ENCODE measurements at places on chromosomes 1 and 21.

- DNase-seq, result no peak
Measured at GRCh38 chr21:16378525-16378924, 648.7 kb downstream of the USP25 start.

DNA sequence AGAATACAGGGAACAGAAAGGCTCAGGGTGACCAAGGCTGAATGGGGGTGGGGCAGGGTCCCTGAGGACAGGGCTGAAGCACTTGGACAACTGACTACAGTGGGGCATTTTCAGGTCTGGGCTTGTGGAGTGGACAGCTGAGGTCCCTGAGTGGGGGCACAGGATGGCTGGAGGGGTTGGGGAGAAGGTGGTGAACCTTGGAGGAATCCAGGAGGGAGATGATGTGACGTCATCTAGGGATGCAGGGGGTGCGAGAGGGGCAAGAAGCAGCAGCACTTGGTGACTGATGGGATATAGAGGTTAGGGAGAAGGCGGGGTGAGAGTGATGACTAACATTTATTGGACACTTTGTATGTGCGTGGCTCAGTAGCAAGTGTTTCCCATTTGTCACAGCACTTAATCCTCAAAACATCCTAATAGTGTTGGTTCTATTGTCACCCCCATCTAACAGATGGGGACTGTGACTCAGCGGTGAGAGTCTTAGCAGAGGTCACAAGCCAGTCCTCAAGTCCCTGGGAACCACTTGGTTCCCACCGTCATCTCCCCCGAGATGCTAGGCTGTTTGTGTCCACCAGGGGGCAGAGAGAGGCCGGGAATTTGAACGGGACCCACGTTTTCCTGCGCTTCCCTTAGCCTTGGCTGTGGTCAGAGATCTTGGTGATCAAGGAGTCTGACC lies 27.9 kb upstream of the BMP8B start:
- peak; percentile 26 for DNase-seq

DNA sequence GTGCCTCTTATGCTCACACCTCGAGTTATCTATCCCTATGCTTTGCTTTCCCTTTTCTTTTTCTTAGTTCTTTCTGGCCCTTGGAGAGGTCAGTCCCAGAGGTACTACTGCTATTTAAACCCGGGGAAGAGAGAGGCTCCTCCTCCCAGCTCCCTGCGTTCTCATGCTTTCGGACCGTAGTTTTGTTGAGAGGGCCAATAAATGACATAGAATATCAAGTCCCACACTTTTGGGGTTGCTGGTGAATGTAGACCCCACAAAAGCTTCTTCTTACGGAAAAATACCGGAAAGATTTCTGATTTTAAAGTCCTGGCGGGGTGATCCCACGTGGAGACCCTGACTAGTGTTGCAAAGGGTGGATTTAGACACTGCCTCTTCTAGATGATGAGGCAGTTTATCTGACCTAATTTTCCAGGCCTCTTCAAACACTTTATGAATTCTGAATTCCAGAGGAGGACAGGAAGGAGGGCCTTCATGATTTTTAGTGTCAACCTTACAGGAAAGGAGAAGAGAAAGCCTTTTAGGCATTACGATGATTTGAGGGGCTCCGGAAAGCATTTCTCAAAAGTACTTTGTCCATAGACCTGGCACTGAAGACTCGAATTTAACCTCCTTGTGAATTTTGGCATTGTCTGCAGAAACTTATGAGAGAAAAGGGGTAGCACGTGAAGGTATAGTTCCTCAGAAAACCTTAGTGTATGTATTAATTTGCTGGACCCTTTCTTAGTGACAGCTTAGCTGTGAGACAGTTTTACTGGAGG lies 694 bp downstream of the TMEM167B start:
- no peak for DNase-seq

DNA sequence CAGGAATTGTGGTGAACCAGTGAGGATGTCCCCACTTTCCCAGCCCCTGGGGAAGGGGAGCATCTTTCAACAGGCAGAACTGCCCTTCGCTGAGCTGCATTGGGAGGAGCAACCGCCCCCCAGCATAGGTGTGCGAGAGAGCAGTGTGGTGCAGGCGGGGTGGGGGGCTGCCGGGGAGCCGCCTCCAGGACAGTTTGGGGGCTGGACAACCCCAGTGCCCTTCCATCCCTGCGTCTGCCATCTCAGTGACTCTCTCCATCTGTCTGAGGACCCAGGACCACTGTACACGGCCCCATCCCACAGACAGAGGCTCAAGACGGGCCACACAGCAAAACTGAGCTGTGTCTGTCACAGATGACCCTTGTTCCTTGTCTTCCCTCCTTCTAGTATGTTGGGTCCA lies 14.2 kb downstream of the PODN start:
- DNase-seq, result no peak

DNA sequence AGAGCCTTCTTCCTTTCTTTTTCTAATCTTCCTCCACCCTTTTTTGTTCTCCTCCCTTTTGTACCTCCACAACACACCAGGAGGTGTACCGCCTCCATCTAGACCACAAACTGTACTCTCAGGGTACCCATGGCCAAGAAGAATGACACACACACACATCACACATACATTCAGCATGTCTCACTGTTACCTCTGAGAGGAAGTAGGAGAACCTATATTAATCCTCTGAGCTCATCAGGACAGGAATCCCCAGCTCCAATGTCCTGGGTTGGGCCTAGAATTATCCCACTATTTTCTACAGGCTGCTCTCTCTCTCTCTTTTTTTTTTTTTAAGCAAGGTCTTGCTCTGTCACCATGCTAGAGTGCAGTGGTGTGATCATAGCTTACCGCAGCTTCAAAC lies 36.7 kb downstream of the ATP2B4 start:
- DNase-seq, result peak; percentile 48

GRCh38 chr21:44735821-44736220 lies 24.4 kb upstream of the TSPEAR start:
- no peak for DNase-seq
